ENCODE measurements at places on chromosomes 12 and 14. TPM values are rescaled to one million over a fixed set of nuclear protein-coding genes. Genes with fewer than 3 reads are reported as not detected.
A peak's percentile ranks its signal among the peaks of the same experiment; 100 is the strongest.

IAPP gene
- total RNA-seq: not detected

OR6C2 gene
- total RNA-seq: not detected

LRRC10 gene
- not detected for total RNA-seq

AQP6 gene
- not detected for total RNA-seq

IQSEC3 gene
- 0.06 TPM for total RNA-seq

METTL25 gene
- total RNA-seq: 9.7 TPM

NCOR2 gene
- total RNA-seq: 57.9 TPM

FLVCR2 gene
- not detected for total RNA-seq

DNA sequence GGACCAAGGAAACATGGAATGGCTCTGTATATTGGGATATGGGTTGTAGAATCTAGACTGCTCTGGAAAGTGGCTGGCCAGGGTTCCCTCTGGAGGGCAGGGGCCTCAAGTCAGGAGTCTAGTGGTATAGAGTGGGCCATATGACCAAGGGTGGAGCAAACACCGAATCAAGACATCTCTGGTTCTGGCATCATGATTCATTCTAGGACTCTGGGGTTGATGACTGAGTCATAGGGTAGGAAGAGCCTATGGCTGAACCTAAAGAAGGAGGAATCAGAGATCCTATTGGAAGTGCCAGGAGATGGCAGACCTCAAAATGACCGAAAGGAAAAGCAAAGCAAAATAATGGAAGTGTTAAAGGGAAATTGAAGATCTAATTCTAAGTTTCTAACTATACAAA lies 356.4 kb upstream of the PRICKLE1 start:
- DNase-seq: no peak

GRCh38 chr14:37438444-37438843 lies 156.6 kb downstream of the FOXA1 start:
- DNase-seq: no peak

- no peak for DNase-seq
These were observed 3.2 kb upstream of the TDG start for GRCh38 chr12:103962493-103962892.

DNA sequence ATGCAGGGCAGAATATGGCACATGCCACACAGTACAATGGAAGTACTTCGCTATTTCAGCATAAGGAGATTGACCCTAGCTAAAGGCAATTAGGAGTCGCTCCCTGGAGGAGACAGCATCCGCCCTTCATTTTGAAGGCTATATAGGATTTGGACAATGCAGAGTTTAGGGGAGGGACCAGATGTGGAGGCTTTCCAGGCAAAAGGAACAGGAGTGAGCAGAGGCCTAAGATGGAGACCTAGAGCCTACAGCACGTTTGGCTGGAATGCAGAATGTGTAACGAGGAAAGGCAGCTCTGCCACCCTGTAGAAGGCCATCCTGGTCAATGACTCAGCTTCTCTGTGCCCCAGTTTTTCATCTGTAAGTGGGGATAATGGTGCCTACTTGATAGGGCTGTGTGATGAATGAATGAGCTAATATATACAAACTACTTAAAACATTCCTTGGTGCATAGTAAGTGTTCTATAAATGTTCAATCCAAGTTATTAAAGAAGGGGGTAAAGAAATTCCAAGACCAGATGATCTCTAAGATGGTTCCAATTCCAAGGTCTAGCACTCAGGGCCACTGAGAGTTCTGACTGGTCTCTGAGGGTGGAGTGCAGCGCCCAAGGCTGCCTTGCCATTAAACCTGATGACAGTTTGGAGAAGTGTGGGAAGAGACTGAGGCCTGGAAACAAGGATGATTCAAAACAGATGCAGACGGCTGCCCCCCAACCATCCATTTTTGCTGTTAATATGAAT lies 54.3 kb upstream of the FRMD6 start:
- DNase-seq: peak; percentile 50

DNA sequence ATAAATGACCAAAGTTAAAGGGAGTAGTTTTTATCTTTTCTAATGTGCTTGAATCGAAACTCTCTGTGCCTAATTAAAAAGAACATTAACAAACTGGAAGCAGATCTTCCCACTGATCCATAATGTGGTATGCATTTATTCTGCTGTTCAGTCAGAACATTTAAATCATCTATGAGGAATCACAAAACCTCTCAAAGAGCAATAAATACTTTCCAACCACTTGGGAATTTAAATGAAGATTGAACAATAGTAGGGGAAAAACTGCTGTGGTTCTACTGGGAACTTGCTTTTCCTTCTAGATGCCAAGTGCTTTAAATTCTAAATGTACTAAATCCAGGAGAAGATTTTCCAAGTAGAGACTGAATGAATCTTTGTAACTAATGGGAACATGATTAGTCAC lies 12.3 kb upstream of the CHPT1 start:
- DNase-seq: no peak

DNA sequence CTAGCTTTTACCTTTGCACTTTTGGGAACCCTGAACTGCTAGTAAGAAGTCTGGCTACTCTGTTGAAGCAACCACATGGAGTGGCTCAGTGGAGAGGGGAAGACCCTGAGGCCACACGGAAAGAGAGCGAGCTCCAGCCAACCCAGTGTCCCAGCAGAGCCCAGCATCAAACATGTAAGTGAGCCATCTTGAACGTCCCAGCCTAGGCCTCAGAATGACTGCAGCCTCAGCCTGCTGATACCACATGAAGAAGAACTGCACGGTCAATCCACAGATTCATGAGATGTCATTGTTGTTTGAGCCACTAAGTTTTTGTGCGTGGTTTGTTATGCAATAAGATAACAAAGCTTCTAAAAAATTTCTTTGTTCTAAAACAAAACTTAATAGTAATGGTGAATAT lies 40.2 kb downstream of the TFCP2 start:
- DNase-seq: no peak

DNA sequence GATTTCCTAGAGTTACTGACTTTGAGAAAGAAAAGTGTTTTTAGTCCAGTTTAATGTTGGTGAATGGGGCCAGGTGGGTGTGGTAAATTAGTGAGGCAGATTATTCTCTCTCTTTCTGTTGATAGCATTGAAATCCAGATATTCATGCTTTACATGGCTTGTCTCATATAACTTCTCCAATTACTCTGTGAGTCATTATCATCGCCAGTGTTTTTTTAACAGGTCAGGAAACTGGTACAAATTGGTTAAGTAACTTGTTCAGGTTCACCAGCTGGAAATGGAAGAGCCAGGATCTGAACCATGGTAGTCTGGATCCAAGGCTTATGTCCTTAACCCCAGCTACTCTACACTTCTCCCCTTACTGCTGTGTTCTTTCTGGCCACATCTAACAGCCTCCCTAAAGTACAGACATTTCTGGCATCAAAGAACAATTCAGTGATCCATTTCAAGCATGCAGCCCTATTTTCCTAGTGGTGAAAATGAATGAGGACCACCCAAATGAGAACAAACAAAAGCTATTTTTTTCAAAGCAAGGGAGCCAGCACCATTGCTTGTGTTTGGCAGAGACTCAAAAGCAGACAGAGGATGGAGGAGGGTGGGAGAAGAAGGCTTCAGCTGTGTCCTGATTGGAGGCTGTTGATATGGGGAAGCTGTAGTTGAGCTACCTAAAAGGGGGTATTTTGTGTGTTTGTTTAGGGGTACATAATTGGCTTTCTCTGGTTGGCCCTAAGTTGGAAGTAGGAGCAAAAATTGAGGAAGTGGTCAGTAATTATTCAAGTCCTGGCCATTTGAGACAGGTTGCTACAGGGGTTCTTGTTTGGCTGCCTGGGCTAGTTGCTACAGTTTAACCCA lies 1.7 kb downstream of the IRAK3 start:
- peak; percentile 8 for DNase-seq

DNA sequence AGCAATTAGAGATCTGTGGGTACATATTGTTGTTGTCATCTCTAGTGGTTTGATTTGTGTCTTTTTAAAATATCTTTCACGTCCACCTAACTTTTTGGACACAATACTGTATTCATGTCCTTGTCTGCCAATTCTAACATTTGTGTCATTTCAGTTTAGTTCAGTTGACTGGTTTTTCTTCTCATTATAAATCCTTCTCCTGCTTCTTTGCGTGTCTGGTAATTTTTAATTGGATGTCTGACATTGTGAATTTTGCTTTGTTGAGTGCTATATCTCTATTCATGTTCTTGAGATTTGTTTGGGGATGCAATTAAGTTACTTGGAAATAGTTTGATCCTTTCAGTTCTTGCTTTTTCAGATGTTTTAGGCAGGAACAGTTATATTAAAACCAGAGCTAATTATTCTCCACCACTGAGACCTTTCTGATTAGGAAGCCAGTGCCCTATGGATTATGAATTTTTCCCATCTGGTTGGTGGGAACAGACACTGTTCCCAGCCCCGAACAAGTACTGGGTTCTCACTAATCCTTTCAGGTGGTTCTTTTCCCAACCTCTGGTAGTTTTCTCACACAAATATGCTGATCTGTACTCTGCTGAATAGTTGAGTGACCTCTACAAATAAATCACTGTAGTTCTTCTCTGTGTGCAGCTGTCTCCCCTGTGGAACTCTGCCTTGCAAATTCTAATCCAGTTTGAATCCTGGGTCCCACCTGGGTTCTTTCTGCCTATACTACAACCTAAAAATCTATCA lies 91.1 kb upstream of the DYNC1H1 start:
- DNase-seq: no peak

GRCh38 chr14:64507376-64508156 lies 3.0 kb downstream of the ZBTB1 start:
- DNase-seq: peak; percentile 52

- DNase-seq: no peak
These were observed 186.3 kb downstream of the DACT1 start for GRCh38 chr14:58824106-58824505.

GRCh38 chr12:55957106-55957859 lies 8.6 kb downstream of the PMEL start:
- no peak for DNase-seq

DNA sequence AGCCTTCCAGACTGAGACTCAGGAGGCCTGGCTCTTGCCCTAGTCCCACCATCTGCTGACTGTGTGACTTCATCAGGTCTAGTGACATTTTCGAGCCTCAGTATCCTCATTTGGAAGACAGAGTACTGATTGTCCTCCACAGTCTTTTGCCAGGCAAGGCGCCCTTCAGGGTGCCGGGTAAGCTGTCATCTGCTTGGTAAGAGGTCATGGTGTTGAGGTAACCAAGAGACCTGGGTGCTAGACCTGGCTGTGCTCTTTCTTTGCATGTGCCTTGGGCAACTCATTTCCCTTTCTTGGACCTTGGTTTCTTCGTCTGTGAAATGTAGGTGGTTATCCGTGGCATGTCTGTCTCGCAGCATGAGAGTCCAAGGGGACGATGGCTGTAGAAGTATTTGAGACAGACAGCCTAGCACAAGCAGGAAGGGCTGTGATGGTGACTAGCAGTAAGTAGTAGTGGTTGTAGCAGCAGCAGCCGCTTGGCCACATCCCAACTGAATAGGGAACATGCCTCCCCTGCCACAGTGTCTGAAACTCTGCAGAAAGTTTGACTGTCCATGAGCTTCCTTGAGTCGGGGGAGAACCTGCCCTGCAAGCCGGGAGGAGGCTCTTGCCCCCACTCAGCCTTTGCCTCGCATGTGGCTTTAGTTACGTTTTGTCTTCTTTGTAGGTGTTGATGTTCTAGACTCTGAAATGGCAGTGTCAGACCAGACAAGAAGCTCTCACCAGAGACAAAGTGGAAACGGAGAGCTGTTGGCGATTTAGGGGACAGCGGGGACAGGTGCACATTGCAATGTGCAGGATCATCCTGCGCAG lies 40.3 kb downstream of the EVL start:
- DNase-seq: no peak

DNA sequence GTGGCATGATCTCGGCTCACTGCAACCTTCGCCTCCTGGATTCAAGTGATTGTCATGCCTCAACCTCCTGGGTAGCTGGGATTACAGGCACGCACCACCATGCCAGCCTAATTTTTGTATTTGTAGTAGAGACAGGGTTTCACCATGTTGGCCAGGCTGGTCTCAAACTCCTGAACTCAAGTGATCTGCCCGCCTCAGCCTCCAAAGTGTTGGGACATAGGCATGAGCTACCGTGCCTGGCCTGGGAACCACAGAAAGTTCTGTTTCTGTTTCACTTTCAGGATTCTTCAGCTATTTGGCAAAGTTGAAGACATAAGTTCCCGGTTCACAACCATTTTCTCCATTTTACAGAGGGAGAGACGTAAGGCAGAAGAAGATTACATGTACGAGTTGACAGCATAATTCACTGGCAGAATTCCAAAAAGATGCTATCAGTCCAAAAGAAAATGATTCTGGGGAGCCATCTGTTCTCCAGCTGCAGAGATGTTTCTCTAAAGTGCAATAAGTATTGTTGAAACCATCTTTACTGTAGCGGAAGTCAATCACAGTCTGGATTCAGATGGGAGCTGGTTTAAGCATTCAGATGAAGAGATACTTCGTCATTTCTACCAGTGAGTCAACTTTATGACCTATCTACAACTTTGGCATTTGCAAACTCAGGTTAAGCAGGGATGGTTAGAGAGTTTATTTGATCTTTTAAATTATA lies 8.1 kb upstream of the RNF34 start:
- DNase-seq: peak; percentile 25

DNA sequence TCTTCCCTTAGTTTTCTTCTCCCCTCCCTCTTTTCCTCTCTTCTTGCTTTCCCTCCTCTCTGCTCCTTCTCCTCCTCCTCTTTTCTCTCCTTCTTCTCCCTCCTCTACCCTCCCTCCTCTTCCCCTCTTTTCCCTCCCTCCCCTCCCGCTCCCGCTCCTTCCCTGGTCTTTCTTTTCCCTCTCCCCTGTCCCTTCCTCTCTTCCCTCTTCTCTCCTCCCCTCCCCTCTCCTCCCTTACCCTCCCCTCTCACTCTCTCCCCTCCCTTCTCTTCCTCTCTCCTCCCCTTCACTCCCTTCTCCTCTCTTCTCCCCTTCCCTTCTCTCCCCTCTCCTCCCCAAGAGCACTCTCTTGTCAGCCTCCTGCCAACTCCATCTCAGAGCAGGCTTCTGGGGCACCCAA lies 17.4 kb upstream of the FBXO21 start:
- no peak for DNase-seq

DNA sequence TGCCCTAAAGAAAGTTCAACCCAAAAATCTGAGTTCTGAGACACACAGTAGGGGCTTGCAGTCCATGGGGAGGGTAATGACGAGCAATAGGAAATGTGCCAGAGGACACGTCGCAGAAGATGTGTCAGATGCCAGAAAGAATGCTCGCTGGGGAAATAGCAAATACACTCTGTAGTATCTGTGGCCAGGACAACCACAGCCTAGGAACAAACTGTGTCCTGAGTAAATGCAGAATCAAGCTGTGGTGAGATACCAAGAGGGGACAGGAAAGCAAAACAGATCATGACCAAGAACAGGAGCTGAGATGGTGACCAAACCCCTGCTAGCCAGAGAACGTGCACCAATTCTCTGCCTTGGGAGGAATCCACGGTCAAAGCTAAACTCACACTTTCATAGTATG lies 9.1 kb downstream of the CRACR2A start:
- no peak for DNase-seq
